ENCODE measurements at places on chromosomes 16 and 17.
A peak's percentile ranks its signal among the peaks of the same experiment; 100 is the strongest.

- no peak for DNase-seq
Observed at GRCh38 chr17:7404737-7405349, 946 bp upstream of the TMEM256 start.

DNA sequence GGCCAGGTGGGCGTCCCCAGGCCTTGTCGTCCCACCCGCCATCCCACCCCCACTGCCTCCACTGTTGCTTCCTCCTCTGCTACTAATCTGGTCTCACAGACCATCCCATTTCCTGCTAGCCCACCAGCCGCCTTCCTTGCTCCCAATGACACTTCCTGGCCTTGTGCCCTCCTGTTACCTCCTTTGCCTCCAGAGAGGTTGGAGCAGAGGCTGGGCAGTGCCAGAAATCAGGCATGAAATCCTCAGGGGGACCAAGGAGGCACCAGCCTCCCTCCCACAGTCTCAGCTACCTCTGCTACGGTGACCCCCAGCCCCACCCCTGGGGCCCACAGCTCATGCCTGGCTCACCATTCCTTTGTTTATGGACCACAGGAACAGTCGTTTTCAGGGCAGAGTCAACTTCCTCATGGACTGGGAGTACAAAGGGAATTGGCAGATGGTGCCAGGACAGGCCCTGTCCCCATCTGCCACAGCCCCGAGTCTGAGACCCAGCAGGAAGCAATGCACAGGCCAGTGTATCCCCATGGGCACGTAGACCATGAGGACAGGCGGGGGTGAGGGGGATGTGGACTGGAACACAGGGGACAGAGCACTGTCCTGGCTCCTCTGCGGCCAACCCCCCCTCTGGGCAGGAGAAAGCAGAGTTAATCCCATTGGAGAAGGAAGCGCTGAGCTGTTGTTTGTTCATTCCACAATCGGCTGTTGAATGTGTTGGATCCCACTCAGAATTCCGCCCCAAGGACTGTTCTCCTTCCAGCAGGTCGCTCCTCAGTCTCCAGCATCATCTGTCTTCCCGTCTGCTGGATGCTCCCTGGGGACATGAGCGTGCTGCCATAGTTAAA lies 2.2 kb upstream of the CDH5 start:
- no peak for DNase-seq

DNA sequence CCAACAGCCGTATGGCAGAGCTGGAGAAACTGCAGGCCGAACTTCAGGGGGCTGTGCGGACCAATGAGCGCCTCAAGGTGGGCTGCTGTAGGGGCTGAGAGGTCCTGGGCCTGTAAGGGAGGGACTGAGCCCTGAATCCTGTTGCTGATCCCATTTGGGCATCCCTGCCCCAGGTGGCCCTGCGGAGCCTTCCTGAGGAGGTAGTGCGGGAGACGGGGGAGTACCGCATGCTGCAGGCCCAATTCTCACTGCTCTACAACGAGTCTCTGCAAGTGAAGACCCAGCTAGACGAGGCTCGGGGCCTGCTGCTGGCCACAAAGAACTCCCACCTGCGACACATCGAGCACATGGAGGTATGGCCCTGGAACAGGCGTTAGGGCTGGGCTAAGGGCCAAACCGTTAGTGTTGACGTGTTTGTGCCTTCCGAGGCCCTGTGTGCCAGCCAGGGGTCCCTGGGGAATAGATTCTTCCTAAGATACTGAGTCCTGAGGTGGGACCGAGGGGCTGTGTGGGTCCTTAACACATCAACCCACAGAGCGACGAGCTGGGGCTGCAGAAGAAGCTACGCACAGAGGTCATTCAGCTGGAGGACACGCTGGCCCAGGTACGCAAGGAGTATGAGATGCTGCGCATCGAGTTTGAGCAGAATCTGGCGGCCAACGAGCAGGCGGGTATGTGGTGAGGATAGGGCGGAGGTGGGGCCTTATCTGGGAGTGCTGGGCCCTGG lies 4.2 kb downstream of the RNF40 start:
- no peak for DNase-seq

DNA sequence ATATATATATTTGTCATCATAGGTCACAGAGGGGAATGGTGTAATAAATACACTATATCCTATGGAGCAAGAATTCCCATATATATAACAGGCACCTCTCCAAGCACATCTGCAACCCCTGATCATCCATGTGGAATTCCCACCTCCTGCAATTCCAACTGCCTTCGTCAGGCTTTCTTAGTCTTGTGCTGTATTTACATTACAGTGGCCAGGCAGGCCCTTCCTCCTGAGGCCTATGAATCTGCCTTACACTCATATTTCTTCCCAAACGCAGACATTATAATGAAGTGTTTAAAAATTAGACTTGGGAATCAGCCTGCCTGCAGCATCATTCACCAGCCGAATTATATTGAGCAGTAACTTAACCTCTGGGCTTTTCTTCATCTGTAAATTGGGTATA lies 19.3 kb upstream of the DNAH9 start:
- DNase-seq: no peak

DNA sequence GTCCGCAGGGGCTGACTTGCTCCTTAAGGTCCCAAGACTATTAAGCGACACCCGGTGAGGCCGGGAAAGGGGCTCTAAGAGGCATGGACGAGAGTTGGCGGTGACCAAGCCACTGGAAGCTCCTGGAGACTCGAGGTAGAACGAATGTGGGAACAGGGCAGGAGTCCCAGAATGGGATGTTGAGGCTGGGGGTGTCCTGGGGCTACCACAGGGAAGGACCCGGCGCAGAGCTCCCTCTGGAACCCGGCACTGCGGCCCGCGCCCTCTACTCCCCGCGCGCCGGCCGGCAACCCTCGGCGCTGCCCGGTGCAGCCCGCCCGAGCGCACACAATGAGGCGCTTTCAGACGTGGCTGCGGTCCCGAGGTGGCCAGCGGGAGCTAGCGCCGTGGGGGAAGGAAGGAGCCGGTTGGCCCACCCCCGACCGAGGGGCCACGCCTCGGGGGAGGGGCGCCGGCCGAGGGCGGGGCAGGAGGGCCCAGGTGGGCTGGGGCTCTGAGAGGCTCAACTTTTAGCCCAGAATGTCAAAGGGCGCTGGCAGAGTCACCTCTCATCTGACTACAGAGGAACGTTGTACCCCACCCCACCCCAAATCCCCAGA lies at the start of gene CHST6:
Gene CHST6, minus strand, starts transcription at position 366 of the 599 bp plus-strand sequence. CDS start 15,613 bp downstream, outside the sequence.
- DNase-seq: no peak

GRCh38 chr17:57739402-57740234 lies 5.5 kb downstream of the CCDC182 start:
- DNase-seq: no peak

- no peak for DNase-seq
Observed at GRCh38 chr16:10752843-10753523, 9.3 kb downstream of the NUBP1 start.

DNA sequence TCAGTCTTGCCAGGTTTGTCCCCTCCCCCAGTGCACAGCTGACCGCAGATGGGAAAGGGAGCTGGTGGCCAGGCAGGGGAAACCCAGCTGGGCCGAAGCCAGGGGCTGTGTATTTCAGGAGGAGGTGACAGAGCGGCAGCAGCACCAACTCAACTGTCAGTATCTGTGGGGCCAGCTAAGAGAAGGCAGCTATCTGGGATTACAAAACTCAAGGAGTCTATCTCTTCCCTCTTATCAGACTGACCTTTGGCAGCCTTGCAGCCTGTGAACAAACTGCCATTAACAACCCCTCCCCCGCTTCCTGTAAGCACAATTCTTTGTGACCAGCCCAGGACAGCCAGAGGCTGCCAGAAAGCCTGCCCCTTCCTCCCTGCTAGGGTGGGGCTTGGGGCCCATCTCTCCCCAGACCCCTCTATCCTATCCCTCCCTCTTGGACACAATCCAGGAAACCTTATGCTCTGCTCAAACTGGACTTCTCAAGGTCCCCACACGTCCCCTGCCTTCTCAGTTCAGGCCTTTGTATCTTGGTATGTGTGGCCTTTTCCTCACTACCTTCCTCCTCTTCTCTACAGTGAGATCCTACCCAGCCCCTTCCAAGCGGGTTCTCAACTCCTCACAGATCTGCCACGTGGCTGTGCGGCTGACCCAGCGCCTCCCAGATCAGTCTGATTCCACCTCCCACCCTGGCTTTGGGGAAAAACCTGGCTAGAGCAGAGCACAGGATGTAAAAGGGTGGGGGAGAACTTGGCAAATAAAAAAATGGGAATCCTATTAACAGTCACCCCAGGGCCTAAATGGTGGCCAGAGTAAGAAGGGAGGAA lies 10.5 kb downstream of the ST3GAL2 start:
- DNase-seq: peak; percentile 68

DNA sequence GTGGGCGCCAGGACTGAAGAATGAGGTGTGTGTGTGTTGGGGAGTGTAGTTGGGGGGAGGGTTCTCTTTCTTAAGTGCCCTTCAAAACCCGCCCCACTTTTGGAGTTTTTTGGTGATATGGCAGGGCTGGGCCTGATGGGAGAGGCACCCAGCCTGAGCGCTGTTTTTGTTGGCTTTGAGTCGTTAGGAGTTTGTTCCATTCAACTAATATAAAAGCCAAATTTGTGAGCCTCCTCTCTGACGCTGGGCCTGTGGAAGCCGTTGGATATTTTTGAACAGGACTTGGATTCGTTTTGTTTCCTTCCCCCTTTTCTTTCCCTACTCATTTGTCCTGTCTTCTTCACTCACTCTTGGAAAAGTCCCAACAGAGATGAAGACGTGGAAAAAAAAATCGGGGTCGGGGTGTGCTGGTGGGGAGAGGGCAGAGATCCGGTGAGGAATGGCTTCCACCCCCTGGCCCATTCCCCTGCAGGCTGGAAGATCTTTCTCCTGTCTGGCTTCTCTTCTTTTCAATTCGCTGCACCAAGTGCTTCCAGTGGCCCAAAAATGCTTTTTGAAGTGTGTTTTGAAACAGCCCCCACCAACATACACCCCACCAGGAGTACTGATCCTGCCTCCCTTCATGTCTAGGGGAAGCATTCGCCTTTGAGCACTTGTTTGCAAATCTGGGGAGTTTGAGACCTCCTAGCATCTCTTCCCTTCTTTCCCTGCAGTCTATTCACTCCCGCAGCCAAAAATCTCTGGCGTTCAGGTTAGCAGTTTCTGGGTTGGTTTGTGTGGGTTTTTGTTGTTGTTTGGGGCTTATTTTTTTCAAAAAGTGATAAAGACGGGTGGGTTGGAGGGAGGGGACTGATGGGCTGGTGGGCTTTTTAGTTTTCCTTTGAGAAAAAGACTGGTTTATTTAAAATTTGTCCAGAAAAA lies 2.6 kb downstream of the FZD2 start:
- DNase-seq: no peak

GRCh38 chr17:58312021-58312630 lies 16.5 kb downstream of the TSPOAP1 start:
- DNase-seq: no peak

DNA sequence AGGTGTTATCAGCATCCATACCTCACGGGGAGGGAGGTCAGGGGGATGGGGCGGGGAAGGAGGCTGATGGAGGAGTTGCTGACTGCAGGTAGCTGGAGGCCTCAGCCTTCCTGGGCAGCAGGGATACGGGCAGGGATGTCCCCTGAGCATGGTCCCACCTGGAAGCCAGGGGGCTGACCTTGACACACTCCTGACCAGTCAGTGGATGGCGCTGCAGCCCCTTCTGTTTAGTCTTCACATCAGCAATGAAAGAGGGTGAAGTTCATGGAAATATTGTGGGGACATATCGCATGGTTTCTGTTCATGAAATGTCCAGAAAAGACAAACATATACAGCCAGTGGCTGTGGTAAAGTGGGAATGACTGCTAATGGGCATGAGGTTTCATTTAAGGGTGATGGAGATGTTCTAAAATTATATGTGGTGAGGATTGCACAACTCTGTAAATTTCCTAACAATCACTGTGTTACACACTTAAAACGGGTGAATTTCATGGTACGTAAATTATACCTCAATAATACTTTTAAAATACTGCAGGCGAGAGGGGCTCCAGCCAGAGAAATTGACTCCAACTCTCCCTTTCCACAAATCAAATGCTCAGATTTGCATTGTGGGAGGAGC lies 489.6 kb downstream of the CDH13 start:
- no peak for DNase-seq

GRCh38 chr17:32659419-32659842 lies 172.6 kb downstream of the CDK5R1 start:
- DNase-seq: peak; percentile 44

DNA sequence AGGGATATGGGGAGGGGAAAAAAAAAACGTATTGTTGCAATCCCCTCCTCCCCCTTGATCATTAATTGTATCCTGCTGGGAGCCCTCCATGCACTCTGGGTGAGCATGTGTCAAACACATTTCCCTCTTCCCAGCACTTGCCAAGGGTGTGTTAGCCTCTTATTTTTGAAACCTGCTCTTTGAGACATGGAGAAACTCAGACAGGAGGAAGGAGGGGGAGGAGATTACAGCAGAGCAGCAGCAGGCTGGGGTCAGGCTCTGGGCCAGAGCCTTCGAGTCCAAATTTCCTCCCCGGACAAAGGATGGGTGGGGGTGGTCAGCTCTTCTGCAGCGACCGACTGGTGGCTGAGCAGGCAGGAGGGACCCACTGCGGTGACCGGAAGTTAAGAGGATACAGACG lies 64.7 kb downstream of the SOX9 start:
- no peak for DNase-seq

DNA sequence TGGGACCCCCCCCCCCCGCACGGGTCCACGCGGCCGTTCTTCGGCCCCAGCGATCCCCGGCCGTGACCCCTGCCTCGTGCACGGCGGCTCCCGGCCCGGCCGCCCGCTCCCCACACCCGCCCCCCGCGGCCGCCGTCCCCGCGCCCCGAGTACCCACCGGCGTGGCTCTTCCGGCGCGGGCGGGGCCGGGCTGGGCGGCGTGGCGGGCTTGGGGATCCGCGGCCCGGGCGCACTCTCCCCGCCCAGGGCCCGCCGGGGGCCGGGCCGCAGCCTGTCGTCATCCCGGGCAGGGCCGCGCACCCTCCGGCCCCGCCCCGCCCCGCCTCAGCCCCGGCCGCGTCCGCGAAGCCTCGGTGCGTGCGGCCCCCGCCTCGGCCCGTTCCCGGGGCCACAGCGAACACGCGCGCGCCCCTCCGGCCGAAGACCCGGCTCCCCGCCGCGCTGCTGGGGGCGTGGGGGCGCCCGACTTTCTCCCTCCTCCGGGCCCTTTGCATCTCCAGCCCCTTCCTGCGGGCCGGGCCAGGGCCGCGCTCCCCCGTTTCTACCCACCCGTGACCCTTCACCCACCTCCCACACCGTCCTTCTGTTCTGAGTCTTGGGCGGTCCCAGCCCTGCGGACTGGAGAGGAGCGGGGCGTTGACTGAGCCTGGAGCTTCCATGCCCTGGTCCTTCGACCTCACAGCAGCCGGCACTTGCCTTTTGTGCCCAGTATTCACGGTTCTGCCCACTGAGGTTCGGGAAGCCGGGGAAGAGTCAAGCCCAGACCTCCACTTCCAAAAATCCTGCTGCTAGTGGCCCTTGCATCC lies 840 bp downstream of the MYO1C start:
- no peak for DNase-seq

GRCh38 chr17:39365242-39365641 lies 36.2 kb downstream of the FBXL20 start:
- no peak for DNase-seq

Measured in stimulated activated CD4-positive, alpha-beta T cell treated with anti-CD3 and anti-CD28 coated beads, TNF-alpha, amount 100 ng/mL, for 24 hours (primary cell).